ENCODE measurements at places on chromosomes 12 and 14. TPM values are rescaled to one million over a fixed set of nuclear protein-coding genes. Genes with fewer than 3 reads are reported as not detected.
A peak's percentile ranks its signal among the peaks of the same experiment; 100 is the strongest.

The FAM90A1 gene
- 0.09 TPM for polyA plus RNA-seq

GRCh38 chr12:69666798-69667197 lies 32.3 kb downstream of the BEST3 start:
- no peak overlapping the region for H3K27ac ChIP-seq
- no peaks in the 10 kb centered on the region for H3K4me1 ChIP-seq
- H3K4me3 ChIP-seq, result no peak overlapping the region
- H3K36me3 ChIP-seq, result no peaks in the 10 kb centered on the region
- no peak for DNase-seq

DNA sequence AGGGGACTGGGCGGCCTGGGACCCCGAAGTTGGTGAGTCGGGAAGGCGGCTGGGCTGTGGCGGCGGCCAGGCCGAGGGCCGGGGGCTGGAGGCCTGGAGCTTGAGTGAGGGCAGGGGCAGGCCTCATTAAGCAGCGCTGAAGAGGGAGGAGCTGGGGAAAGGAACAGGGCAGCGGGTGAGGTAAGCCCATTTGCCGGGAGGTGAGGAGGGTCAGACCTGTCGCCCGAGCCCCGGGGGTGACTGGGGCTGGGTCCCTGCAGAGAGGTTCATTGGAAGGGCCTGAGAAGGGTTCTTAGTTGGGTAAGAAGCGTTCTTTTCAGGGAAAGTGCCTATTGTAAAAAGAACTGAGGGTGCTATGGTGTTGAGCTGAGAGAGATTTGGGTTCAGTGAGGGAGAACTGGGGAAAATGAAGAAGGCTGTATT lies 441 bp downstream of the RAB5B start:
- H3K27ac ChIP-seq, result peak overlapping the region; percentile 96
- DNase-seq, result peak; percentile 79
- peaks cover 18% of the 10 kb centered on the region for H3K4me1 ChIP-seq
- no peaks in the 10 kb centered on the region for H3K27me3 ChIP-seq
- H3K36me3 ChIP-seq, result no peaks in the 10 kb centered on the region

DNA sequence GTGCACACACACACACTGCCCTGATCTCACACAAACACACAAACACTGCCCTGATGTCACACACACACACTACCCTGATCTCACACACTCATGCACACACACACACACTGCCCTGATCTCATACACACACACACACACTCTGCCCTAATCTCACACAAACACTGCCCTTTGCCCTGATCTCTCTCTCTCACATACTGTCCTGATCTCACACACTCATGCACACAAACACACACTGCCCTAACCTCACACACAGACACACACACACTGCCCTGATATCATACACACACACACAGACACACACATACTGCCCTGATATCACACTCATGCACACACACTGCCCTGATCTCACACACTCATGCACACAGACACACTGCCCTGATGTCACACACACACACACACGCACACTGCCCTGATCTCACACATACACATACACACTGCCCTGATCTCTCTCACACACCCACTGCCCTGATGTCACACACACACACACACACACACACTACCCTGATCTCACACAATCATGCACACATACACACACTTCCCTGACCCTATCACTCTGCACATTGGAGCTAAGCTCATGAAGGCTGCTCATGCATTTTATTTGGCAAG lies 97.6 kb upstream of the DIO3 start:
- H3K4me3 ChIP-seq, result no peak overlapping the region
- peaks cover 17% of the 10 kb centered on the region for H3K27me3 ChIP-seq
- peak overlapping the region; percentile 28 for H3K27ac ChIP-seq
- DNase-seq, result no peak
- no peaks in the 10 kb centered on the region for H3K36me3 ChIP-seq

GRCh38 chr14:39664646-39665045 lies 232.4 kb upstream of the FBXO33 start:
- no peak for DNase-seq
- no peak overlapping the region for H3K27ac ChIP-seq
- no peaks in the 10 kb centered on the region for H3K4me1 ChIP-seq
- no peaks in the 10 kb centered on the region for H3K27me3 ChIP-seq
- no peak overlapping the region for H3K4me3 ChIP-seq

- DNase-seq, result no peak
- peak overlapping the region; percentile 99 for H3K27ac ChIP-seq
- H3K4me1 ChIP-seq, result peaks cover 61% of the 10 kb centered on the region
- no peaks in the 10 kb centered on the region for H3K27me3 ChIP-seq
These were observed 274.7 kb downstream of the ZFP36L1 start for GRCh38 chr14:68518166-68518565.

DNA sequence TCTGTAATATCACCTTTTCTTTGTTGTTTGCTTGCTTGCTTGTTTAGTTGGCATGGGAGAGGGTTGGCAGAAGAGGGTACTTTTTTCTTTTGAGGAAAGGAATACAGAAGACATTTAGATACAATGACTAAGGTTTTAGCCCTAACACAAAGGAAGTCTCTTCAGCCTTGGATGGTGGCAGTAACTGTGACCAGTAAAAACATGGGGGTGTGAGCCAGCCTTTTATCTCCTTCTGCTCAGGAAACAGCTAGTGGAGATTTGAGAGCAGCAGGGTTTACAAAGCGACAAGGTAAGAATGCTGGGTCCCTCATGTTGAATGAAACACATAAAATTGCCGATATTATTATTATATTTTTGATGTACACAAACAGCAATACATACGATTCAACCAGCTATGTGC lies 40.4 kb downstream of the SLC8A3 start:
- no peaks in the 10 kb centered on the region for H3K4me1 ChIP-seq
- no peaks in the 10 kb centered on the region for H3K36me3 ChIP-seq

DNA sequence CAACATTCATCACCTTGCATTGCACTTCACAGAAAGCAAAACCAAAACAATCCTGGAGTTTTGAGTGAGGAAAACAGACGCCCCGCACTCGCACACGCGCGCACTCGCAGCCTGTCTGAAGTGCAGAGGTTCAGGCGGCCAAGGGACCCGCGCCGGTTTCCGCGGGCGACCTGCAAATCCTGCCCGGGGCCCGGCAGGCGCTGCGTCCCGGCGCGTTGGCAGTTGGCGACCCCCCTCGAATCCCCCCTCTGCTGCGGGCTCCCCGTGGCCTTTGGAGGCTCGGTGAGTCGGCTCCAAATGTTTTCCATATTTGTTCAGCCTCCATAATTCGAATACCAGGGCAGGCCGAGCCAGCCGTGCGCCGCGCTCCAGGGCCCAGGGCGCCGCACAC lies at the start of gene SSPN:
Gene SSPN (plus strand): TSS at position 324 of the 391 bp plus-strand sequence. CDS start 100 bp downstream, outside the sequence.
- peak within 1 kb of the TSS; percentile 69 for H3K27ac ChIP-seq
- peak within 1 kb of the TSS; percentile 68 for H3K4me3 ChIP-seq
- H3K27me3 ChIP-seq, result peaks cover 2% of the 10 kb centered on the region
- no peaks in the 10 kb centered on the region for H3K36me3 ChIP-seq
- peaks cover 5% of the 10 kb centered on the region for H3K4me1 ChIP-seq

- H3K27me3 ChIP-seq, result no peaks in the 10 kb centered on the region
- H3K4me3 ChIP-seq, result no peak overlapping the region
- peaks cover 20% of the 10 kb centered on the region for H3K4me1 ChIP-seq
- DNase-seq, result no peak
- H3K36me3 ChIP-seq, result no peaks in the 10 kb centered on the region
These were observed 42.5 kb downstream of the WDR20 start for GRCh38 chr14:102182190-102182589.

DNA sequence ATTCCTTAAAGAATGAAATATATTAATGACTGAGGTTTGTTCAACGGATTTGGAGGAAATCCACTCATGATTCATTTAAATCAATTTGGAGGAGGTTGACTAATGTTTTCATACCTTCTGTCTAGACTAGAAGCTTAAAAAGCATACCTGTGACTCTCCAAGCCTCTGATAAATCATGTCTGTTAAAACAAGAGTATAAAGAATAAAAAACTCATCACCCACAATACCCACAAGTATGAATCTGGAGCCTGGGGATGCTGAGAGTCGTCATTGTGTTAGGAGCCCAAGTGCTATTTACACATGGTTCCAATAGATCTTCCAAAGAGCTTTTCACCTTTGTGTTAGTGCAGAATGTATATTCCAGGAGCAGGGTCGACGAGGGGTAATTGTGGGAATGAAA lies 86.8 kb upstream of the ADAMTS20 start:
- no peak overlapping the region for H3K4me3 ChIP-seq
- DNase-seq, result no peak
- no peaks in the 10 kb centered on the region for H3K36me3 ChIP-seq
- no peaks in the 10 kb centered on the region for H3K4me1 ChIP-seq
- H3K27ac ChIP-seq, result no peak overlapping the region

DNA sequence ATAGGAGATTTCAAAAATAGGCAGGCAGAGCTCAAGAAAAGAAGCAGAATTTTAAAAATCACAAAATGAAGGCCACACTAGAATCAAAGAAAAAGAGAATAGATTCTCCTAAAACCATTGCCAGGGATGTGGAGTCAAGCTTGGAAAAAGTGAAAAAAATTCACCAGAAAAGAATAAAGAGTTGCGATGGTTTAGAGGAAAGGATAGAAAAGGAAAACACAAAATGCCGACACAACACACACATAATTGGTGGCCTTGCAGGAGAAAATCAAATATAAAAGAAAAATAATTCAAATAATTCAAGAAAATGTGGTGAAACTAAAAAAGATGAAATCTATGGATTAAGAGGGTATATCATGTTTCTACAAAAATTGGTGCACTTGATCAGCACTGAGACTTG lies 181.6 kb upstream of the C14orf180 start:
- peaks cover 7% of the 10 kb centered on the region for H3K4me1 ChIP-seq
- no peaks in the 10 kb centered on the region for H3K27me3 ChIP-seq
- H3K36me3 ChIP-seq, result no peaks in the 10 kb centered on the region
- no peak overlapping the region for H3K27ac ChIP-seq

GRCh38 chr12:94678379-94678778 lies 28.0 kb upstream of the TMCC3 start:
- H3K4me1 ChIP-seq, result no peaks in the 10 kb centered on the region
- H3K36me3 ChIP-seq, result no peaks in the 10 kb centered on the region
- no peak overlapping the region for H3K4me3 ChIP-seq
- no peak for DNase-seq
- H3K27me3 ChIP-seq, result no peaks in the 10 kb centered on the region

The ABHD12B gene
- not detected for polyA plus RNA-seq

- H3K27ac ChIP-seq, result no peak overlapping the region
- H3K4me3 ChIP-seq, result no peak overlapping the region
- H3K36me3 ChIP-seq, result no peaks in the 10 kb centered on the region
- no peaks in the 10 kb centered on the region for H3K27me3 ChIP-seq
These were observed 113.9 kb downstream of the PHLDA1 start for GRCh38 chr12:75917715-75918114.

The CMA1 gene
- polyA plus RNA-seq, result not detected

The COL2A1 gene
- polyA plus RNA-seq, result 57.9 TPM

The IKZF4 gene
- polyA plus RNA-seq, result 3.5 TPM

GRCh38 chr14:75025082-75025481 lies 22.4 kb downstream of the EIF2B2 start:
- no peak overlapping the region for H3K4me3 ChIP-seq
- peak overlapping the region; percentile 65 for H3K27ac ChIP-seq
- peak; percentile 20 for DNase-seq
- H3K36me3 ChIP-seq, result no peaks in the 10 kb centered on the region

GRCh38 chr14:99348816-99349614 lies 77.0 kb upstream of the BCL11B start:
- H3K27ac ChIP-seq, result no peak overlapping the region
- no peak overlapping the region for H3K4me3 ChIP-seq
- DNase-seq, result no peak
- no peaks in the 10 kb centered on the region for H3K4me1 ChIP-seq
- no peaks in the 10 kb centered on the region for H3K27me3 ChIP-seq
- H3K36me3 ChIP-seq, result no peaks in the 10 kb centered on the region

GRCh38 chr12:123860377-123860776 lies 98.3 kb downstream of the DNAH10 start:
- no peak for DNase-seq
- no peak overlapping the region for H3K4me3 ChIP-seq
- no peaks in the 10 kb centered on the region for H3K36me3 ChIP-seq
- no peaks in the 10 kb centered on the region for H3K27me3 ChIP-seq

GRCh38 chr14:104805326-104805678 lies 4.4 kb downstream of the ZBTB42 start:
- H3K4me3 ChIP-seq, result no peak overlapping the region
- no peak overlapping the region for H3K27ac ChIP-seq
- H3K36me3 ChIP-seq, result no peaks in the 10 kb centered on the region
- no peaks in the 10 kb centered on the region for H3K27me3 ChIP-seq

GRCh38 chr14:71586131-71586897 lies 345.9 kb upstream of the RGS6 start:
- peak; percentile 7 for DNase-seq
- H3K4me3 ChIP-seq, result no peak overlapping the region
- H3K4me1 ChIP-seq, result peaks cover 11% of the 10 kb centered on the region
- H3K36me3 ChIP-seq, result no peaks in the 10 kb centered on the region

DNA sequence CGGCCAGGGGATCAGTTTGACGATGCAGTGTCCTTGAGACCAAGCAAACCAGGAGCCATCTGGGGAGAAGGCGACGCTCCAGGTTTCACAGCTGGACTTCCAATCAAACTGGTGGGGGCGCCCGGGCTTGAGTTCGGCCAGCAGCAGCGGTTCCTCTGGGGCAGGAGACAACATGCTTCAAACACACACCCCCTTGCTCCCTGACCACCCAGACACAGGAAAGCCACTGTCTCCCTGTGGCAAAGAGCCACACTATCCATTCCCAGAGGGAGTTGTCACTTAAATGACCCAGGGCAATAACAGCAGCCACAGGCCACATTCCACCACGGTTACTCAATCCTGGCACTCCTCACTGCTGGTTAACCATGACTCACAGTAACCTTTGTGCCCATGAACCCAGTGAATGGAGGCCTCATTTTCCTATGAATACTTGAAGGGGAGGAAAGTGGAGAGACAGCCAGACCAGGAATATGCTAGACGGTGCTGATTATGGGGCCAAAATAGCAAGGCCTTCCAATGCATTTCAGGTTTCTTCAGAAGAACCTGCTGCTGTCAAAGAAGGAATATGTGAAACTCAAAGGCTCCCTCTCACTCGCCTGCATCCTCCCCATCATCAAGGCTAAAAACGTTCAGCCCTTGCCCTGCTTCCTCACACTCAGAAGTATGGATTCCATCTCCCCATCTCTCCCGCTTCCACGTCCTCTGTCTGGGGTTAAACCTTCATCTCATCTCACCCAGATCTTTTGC lies 8.5 kb downstream of the WSB2 start:
- H3K4me3 ChIP-seq, result no peak overlapping the region
- DNase-seq, result peak; percentile 89

DNA sequence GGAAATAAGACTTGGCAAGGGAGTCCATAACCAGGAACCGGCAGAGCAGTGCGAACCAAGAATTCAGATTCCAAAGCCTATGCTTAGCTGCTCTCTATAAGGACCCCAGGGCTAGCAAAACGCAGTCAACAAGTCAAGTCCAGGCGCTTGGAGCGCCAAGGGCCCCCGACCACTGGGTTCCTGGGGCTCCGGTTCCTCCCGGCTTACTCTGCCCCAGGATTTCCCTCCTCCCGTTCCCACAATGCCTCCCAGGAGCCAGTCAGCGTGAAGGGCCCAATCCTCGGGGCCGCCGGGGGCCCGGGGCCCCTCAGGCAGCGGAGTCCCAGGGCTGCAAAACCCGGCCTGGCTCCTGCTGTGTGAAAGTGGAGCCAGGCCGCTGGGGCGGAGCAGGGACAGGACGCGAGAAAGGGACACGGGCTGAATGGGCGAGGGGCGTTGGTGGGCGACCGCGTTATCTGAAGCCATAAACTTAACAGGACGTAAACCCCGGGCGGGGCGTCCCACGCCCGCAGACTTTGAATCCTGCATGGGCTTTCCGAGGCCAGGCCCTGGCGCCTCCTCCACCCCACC lies 1.5 kb downstream of the KRT8 start:
- peak; percentile 87 for DNase-seq
- peak overlapping the region; percentile 28 for H3K4me3 ChIP-seq
- H3K27me3 ChIP-seq, result no peaks in the 10 kb centered on the region
- peaks cover 5% of the 10 kb centered on the region for H3K36me3 ChIP-seq

- no peak overlapping the region for H3K27ac ChIP-seq
- H3K36me3 ChIP-seq, result no peaks in the 10 kb centered on the region
- H3K27me3 ChIP-seq, result no peaks in the 10 kb centered on the region
- no peak overlapping the region for H3K4me3 ChIP-seq
- H3K4me1 ChIP-seq, result peaks cover 9% of the 10 kb centered on the region
- DNase-seq, result no peak
These were observed 2.6 kb downstream of the KRAS start for GRCh38 chr12:25248137-25248536.

The MAX gene
- 86.5 TPM for polyA plus RNA-seq
